CD4-positive, alpha-beta T cell treated with Interleukin-15 for 1 hour (primary cell): ENCODE measurements at places on chromosomes 5 and 9.

DNA sequence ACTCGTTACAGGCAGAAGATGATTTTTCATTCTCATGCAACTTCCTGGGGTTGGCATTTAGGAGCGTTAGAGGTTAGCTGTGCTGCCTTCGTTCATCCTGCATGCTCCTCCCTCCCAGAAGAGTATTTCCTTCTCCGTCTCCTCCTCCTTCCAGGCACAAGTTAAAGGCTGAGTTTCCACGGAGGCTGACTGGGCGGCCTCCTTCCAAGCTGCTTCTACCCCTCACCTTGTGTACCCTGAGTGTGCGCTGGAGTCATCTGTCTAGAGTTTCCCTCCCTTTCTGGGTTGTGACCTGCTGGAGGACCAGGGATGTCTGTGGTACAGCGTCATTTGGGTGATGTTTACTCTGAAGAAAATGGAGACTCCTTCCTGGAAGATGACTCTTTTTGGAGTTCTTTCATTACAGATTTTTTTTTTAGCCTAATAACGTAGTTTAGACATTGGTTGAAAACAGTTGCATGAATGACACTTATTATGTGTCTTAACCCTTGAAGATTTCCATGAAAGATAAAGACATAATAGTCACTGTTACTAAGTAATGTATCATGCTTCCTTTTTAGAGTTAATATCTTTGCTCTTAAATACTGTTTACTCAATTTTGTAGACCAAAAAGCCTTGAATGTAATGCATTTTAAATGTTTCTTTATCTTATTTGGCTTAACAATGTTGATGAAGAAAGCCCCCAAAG is 146.9 kb downstream of the TENT4A start:
- DNase-seq: no peak

- DNase-seq: no peak
These were observed 28.6 kb downstream of the LSM11 start for GRCh38 chr5:157772127-157772526.

GRCh38 chr5:172285226-172286143 is 1.9 kb upstream of the UBTD2 start:
- DNase-seq: no peak

DNA sequence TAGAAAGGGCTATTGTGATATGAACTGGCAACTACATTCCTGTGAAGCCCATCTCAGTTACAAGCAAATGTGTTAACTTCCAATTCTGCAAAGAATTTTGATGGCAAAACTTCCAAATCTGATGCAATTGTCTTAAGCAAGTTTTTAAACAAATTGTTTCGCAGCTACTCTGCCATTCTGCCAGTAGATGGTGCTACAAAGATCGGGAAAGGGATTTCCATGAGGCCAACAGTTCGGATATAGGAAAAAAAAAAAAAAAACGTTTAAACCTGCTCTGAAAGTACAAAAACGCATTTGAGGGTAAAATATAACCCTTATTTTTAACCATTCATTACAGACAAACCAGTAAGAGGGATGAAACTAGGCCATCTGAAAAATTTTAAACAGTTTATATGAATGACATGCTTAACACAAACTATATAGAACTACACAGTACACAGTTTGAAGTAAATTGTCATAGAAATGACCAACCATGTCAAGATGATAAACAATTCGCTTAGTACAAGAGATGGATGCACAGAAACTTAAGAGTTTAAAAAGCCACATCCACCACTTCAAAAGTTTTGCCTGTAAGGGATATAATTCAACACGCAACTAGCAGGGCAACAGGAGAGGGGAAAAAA is 2.2 kb downstream of the HNRNPA0 start:
- DNase-seq: no peak

- no peak for DNase-seq
These were observed 10.0 kb downstream of the MOCS2 start for GRCh38 chr5:53099546-53099945.

DNA sequence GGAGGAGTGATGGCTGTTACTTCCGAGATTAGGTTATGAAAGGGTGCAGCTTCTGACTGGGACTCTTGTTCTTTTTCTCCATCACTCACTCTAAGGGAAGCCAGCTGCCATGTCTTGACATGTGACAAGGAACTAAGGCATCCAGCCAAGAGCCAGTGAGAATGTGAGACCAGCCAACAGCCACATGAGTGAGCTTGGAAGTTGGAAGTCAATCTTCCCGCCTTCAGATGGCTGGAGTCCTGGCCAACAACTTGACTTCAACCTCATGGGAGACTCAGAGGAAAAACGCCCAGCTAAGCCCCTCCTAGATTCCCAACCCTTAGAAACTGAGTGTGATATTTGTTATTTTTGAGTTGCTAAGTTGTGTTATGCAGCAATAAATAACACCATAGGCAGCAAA is 201.1 kb downstream of the SNX18 start:
- DNase-seq: no peak

DNA sequence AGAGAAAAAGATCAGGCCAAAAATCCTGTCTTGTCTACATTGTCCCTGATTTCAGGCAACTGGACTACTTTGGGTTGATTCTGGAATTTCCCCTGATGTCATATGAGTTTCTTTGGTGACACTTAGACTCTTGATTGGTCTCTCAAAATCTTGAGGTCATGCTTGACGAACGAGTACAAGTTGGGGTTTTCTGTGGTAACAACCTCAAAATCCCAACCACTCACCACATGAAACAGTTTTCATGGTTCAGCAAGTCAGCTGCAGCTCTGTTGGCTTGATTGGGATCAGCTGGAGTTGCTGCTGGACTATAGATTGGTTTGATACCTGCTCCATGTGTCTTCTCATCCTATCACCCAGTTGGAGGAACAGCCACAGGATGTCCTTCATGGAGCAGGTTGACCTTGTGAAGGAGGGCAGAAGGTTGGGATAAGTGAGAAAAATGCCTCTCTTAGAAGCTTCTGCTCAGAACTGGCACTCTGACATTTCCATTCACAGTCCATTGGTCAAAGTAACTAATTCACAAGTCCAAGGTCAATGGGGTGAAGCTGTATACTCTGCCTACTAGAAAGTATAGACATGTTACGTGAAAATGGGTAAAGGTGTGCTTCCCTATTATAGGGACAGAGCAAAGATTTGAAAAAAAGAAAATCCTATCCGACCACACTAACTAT is 284.5 kb downstream of the SH3GL2 start:
- no peak for DNase-seq

GRCh38 chr5:691817-692528 is 1.2 kb downstream of the TPPP start:
- no peak for DNase-seq

GRCh38 chr9:92719028-92719647 is 45.5 kb downstream of the BICD2 start:
- no peak for DNase-seq

GRCh38 chr5:139642891-139643871 is 5.0 kb upstream of the CXXC5 start:
- DNase-seq: no peak

DNA sequence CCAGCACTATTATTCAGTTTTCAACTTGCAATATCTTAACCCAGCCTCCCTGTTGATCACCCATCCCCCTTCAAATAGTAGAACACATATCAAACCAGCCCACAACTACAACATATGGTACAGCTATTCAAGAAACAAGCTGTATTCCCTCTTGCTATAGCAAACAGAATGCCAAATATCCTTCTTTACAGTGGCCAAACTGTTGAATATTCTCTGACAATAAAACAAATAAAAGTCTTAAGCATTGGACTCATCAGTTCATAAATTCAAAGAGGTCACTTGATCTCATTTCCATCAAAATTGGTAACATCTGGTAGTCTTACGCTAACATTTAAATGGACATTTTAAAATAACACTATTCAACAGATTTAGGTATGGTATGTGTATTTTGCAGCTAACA is 350.8 kb downstream of the EFNA5 start:
- DNase-seq: no peak

- peak; percentile 84 for DNase-seq
These were observed 115.4 kb downstream of the RGS3 start for GRCh38 chr9:113578882-113579282.

DNA sequence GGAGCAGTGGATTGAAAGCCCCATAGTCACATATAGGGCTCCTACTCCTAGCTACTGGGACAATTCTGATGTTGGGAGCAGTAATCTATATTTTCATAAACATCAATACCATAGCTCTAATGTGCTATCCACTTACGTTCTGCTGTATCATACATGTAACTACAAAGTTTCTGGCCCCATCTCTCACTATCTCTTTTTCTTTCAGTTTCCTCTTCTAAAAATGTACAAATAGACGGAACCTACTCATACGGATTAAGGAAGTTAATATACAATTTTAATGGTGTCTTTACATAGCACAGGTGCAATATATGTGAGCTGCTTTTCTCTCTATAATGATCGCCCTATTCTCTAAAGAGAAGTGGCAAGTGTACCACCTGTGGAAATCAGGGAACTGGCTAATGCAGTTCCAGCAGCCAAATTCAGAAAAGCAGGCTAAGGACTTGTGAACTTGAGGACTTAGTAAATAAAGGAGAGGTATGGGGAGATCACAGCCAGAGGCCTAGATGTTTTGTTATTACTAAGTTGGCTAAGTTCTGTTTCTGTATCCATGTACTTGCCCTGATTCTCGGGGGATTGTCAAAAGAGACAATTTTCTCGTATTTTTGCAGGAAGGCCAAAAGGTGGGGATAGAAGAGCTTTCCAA is 1021.9 kb downstream of the CDH12 start:
- DNase-seq: no peak

GRCh38 chr5:33472805-33473409 is 32.1 kb downstream of the TARS1 start:
- DNase-seq: no peak

DNA sequence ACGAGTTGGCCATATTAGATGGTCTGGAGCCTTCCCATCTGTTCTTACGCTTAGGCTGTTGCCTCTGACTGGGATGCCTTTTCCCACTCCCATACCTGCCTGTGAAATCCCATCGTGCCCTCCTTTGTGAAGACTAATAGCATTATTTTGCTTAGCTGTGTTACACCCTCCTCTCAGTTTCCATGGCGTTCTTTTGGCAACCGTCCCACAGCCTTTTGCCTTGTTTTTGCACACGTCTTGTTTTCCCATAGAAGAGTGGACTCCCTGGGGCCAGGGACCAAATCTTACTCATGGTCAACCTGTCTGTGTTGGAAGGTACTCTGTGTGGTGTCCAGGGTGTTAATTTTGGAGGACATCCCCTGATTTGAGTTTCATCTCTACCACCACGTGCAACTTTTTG is 242.1 kb downstream of the HSPA4 start:
- no peak for DNase-seq

DNA sequence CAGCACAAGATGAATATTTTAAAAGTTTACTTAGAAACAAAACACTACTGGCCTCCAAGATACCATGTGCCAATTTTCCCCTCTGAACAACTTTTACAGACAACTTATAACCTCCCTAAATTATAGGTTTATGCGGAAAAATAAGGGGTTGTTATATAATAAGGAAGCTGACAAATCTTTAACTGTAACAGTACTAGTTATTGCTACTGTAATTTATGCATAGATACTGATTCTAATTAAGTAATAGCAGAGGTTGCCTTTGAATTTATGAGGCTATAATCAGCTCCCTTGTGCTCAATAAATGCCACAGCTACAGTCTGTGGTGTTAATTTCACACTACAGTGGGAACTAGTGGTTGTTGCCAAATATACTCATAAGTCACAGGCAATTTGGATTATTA is 291.3 kb upstream of the PCSK5 start:
- no peak for DNase-seq

DNA sequence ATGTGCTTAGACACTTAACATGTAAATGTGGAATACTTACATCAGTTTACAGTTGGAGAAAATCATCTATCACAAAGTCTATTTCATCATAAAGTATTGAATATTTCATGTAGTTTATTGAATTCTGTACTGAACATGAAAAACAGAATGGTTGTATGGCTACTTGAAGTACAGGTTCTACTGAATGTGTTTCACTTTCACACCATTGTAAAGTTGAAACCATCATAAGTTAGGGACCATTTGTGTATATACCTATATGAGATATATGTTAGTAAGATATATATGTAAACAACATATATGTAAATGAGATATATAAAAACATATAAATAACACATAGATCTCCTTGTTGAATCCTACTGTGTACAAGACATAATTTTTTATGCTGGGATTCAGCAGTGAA is 63.0 kb upstream of the TAF11L2 start:
- no peak for DNase-seq

DNA sequence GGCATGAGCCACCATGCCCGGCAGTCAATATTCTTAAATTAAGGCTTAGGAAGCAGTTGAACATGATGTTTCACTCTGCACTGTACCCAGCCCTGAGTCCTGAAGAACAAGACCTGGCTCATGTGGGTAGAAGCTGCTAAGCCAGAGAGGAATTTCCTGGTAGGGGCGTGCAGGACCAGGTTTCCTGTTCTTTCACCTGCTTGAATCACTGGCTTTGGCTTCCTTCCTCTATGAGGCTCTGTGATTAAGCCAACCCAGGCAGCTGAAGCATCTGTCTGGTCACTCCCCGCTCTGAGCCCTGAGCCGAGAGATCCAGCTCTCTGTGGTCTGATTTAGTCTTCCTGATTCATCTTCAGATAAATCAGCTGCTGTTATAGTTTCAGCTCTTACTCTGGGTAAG is 29.1 kb downstream of the CFAP77 start:
- no peak for DNase-seq

DNA sequence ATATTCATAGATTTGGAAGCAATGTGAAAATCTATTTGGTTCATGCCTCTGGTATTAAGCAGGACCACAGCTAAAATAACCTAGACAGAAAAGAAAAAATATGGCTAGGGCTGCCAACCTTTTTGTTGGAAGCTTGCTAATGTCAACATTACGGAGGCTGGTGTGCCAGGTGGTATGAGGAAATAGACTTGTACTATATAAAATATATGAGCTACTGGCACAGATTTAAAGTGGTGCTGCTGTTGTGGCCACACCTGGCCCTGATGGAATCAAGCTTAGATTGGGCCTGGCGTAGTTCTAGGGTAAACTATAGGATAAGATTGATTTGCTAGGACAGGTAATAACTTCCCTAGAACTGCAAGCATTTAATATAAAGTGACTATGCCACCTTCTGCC is 10.6 kb upstream of the PARP8 start:
- DNase-seq: no peak

DNA sequence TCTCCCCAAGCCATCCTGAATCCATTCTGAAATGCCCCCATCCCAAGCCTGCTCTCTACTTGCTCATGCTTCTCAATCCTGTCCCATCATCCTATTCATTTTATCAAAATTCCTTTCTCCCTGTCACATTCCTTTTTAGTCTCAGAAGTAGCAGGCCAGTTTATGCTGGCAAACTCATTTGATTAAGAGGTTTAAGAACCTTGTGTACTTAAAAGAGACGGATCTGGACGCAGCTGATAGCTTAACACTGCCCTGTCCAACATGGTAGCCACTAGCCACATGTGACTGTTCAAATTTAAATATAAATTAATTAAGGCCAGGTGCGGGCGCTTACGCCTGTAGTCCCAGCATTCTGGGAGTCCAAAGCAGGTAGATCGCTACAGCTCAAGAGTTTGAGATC is 5.6 kb upstream of the KCNV2 start:
- no peak for DNase-seq

- no peak for DNase-seq
These were observed 1266.6 kb upstream of the C9orf72 start for GRCh38 chr9:28839778-28840430.
